Stimulated activated CD8-positive, alpha-beta memory T cell treated with anti-CD3 and anti-CD28 coated beads, Interleukin-15, amount 100 ng/mL, for 24 hours (primary cell): ENCODE measurements at places on chromosomes 11 and 22.

DNA sequence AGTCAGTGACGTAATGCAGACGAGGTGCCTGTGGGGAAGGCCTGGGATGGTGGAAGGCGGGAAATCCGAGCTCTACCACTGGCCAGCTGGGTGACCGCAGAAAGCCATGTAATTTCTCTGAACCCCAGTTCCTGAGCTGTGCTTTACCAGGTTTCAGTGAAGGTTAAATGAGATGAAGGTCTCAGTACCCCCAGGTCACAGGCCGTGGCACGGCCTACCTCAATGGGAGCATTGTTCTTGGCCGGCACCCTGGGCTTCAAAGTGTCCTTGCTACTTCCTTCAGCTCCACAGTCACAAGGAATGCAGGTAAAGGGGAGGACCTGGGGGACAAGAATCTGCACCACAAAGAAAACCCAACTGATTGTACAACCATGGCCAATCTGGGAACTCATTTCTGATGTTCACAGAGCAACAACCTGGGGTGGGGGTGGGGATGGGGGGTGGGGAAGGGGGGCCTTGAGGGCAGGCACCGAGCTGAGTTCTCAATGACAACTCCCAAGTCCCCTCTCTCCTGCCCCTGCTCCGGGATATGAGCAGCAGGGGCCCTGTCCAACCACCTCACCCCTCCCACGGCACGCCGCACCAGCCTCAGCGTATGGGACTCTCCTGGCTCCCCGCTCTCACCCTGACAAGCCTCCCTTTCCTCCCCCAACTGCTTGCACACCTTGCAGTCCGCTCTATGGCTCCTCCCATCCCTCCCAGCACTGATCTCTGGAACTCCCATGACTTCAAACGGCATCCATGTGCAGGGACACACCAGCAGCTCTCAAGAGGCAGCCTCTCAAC is 59.1 kb upstream of the ARFGAP3 start:
- no peak for DNase-seq

GRCh38 chr11:589798-590197 is 13.5 kb downstream of the PHRF1 start:
- DNase-seq = no peak

DNA sequence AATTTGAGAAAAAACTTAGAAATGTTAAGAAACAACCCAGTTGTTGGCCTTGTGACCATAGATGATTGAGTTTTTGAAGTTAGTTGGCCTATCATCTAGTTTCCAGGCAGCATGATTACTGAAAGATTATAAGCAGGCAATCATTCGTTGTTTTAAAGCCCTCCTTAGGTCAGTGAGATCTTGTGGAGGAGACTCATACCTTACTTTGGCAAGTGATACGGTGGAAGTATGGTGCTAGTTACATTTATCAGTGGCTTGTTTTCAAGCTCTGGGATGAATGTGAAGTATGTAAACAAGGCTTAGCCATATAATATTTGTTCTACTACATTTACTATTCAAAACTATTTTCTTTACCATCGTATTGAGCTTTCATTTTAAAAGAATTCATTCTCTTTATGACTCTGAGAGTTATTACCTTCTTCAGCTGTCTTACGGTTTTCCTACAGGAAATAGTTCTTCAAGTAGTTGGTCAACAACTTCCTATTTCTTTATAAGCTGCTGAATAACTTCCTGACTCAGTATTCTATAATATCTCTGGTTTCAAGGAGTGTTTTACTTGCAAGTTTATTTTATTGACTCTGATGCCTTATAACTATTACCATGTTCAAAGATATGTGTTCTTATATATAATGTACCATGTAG is 7.3 kb downstream of the YAP1 start:
- DNase-seq = no peak

DNA sequence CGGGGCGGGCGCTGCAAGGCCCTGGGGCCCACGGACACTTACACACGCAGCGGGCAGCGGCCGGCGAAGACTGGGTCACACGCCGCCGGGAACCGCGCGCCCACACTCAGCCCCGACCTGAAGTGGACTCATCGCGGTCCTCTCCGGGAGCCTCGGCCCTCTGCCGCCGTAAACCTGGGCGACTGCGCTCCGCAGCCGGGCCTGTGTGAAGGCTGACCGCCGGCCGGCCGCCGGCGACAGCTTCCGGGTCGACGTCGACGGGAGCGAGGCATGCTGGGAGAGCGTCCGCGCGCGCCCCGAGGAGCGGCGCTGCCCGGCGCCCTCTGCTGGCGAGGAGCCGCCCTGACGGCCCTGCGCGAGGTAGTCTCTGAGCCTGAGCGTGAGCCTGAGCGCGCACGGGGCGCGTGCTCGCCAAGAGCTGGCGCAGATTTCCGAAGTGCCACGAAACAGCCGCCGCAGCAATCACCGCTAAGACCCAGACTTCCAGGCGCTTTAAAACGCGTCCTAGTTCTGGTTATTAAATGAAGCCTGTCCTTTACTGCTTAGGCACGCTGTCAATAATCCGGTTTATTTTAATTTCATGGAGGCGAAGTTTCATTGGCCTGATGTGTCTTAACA is at the start of gene SNX19:
Gene SNX19, minus strand, starts transcription at position 242 of the 618 bp plus-strand sequence. CDS start 540 bp downstream, outside the sequence.
- DNase-seq = peak; percentile 84

DNA sequence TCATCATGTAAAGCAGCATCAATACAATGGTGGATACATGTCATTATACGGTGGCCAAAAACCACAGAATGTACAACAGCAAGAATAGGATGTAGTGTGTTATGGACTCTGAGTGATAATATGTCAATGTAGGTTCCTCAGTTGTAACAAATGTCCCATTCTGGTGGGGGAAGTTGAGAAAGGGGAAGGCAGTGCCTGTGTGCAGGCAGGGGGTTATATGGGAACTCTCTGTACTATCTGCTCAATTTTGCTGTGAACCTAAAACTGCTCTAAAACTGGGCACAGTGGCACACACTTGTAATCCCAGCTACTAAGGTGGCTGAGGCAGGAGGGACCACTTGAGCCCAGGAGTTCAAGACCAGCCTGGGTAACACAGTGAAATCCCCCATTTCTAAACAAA is 5.9 kb downstream of the CHKA start:
- DNase-seq = no peak

GRCh38 chr11:73398721-73399120 is 22.5 kb downstream of the RELT start:
- DNase-seq = no peak

GRCh38 chr11:130439160-130439519 is 9.3 kb upstream of the ADAMTS15 start:
- no peak for DNase-seq
